ENCODE measurements at places on chromosomes 13 and 19. TPM values are rescaled to one million over a fixed set of nuclear protein-coding genes. Genes with fewer than 3 reads are reported as not detected.

Gene MKNK2
- polyA plus RNA-seq, result 67.2 TPM

Gene CDX2
- polyA plus RNA-seq, result not detected

DNA sequence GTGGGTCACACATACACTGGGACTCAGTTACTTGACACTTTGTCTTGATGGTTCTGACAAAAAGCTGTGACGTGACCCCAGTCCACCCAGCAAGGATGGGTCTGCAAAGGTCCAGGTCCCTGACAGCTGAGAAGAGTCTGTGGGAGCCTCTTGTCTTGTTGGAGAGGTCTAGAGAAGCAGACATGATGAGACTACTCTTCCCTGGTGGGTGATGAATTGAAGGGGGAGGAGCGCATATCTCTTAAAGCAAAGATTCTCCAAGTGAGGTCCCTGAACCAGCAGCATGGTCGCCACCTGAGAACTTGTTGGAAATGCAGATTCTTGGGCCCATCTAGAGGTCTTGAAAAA is 78.5 kb upstream of the MEDAG start:
- DNase-seq, result no peak

- no peak for DNase-seq
Measured at GRCh38 chr13:105177265-105177900, 1358.1 kb downstream of the EFNB2 start.

DNA sequence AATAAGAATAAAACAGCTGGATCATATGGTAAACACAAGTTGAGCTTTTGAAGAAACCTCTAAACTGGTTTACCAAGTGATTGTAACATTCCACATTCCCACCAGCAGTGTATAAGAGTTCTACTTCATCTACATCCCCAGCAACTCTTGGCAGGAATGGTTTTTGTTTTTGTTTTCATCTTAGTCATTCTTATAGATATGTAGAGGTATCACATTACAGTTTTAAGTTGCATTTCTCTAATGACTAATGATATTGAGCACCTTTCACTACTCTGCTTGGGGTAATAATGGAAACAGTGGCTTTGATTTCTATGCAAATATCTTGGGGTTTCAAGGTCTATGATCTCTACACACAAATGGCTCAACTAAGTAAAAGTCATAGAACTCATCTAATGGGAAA is 614.5 kb downstream of the TBC1D4 start:
- no peak for DNase-seq

GRCh38 chr19:38293281-38293680 is 10.8 kb upstream of the C19orf33 start:
- DNase-seq, result no peak

GRCh38 chr13:99305158-99305557 is 2.0 kb downstream of the GPR183 start:
- no peak for DNase-seq

DNA sequence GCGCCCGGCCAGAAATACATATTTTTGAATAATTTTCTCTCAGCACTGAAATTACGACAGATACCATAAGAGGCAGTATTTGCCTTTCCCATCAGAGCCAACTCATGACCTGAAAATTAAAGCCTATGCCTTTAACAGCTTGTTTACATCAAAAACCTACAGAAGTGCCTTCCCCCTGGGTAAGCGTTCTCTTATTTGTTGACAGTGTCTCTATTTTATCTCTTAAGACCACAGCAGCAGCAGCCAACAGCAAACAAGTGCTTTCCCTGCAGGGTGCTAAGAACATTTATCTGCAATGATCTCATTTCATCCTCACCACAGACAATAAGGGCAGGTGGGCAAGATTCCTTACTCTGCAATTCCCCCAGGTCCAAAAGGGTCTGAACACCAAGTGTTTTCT is 6.0 kb downstream of the AKAP8L start:
- DNase-seq, result no peak

GRCh38 chr19:465056-465816 is 4.4 kb upstream of the SHC2 start:
- DNase-seq, result no peak

DNA sequence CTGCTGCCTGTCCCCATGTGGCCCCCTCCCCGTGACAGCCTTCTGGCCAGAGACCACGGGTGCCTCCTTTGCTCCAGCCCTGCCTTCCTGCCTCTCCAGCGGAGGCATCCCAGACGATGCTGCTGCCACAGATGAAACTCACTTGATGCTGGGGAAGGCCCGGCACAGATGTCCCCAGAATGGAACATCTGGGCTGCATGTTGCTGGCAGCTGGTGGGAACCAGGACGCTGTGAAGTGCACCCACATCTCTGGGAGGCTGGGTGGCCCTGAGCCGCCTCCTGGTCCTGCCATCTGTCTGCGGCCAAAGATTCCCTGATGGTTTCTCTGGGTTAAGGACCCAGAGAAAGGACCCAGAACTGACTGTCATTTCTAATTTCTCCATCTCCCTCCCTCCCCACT is 51.9 kb upstream of the PTPRS start:
- no peak for DNase-seq

GRCh38 chr19:55467236-55468053 is 2.9 kb upstream of the C19orf85 start:
- peak; percentile 87 for DNase-seq

- no peak for DNase-seq
Measured at GRCh38 chr13:27625839-27626238, 4.1 kb downstream of the POLR1D start.

DNA sequence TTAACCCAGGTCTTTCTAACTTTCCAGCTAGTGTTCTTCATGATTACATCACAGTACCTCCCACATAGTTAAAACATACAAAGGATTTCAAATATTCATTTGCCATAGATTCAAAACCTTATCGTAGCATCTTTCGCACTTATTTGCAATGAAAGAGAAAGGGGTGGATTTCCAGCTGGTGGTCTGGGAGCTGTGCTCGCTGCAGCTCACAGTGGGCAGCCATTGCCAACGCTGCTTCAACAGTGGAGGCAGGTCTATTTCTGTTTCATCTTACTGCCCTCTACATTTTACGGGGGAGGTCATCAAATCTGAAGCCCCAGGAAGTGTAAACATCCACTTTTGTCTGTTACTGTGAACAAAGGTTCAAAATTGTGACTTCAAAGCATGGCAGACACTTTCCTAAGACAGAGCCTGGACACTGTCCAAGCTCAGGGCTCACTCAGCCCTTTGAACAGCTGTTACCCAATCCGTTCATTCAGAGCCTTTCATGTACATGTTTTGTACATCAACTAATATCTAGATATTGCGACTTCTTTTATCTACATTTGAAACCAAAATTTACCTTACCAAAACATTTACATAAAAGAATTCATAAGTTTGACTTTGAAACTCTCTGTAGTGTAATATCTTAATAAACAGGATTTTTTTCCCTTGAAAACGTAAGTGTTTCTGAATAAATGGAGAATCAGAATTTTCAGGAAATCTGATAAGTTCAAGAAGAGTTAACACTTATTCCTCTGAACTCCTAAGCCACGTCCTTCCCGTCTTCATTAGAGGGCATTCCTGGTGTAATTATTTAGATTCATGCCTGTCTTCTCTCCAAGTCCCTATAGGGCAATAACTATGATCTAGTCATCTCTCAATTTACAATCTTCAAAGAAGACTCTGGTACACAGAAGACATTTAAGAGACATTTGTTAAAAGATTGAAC is 25.1 kb downstream of the STARD13 start:
- DNase-seq, result peak; percentile 32

- DNase-seq, result peak; percentile 37
Measured at GRCh38 chr19:29630655-29631054, 24.6 kb downstream of the POP4 start.

GRCh38 chr19:38004186-38004520 is 97.1 kb downstream of the SIPA1L3 start:
- DNase-seq, result no peak

GRCh38 chr19:7729211-7729610 is 2.7 kb downstream of the CLEC4G start:
- no peak for DNase-seq

GRCh38 chr19:570937-571565 is 1.3 kb upstream of the BSG start:
- peak; percentile 80 for DNase-seq

GRCh38 chr19:35040826-35041547 is 534 bp upstream of the HPN start:
- peak; percentile 98 for DNase-seq
